T-helper 1 cell (primary cell): ENCODE measurements at places on chromosomes 7 and 10.

DNA sequence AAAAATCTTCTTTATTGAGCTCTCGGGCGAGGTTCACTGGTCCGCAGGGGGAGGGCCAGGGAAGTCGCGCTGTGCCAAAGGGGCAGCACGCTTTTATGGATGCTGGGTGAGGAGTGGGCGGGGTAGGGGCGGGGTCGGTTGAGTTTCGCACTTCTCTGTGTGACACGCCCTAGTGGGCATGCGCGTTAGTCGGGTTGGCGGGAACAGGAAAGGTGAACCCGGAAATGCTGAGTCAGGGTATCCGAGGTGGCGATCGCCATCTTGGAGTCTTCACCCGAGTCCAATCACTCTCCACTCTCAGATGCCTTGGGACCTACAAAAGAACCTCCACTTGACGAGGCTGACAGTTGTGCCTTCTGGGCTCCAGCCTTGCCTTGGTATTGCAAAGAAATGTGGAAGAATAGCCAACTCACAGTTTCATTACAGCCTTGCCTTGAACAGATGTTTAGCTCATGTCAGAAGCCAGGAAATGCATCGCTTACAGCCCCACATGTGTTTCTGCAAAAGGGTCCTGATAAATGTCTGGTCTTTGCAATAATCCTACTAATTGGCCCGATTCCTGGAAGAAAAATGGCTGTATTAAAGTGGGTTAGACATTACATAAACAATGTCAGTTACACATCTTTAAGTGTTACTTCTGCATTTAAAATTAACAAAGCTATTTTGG, 64.1 kb downstream of the AHR start:
- no peak for DNase-seq

- no peak for DNase-seq
Observed at GRCh38 chr7:33872870-33873269, 32.5 kb upstream of the BMPER start.

GRCh38 chr10:91517394-91517793, 107.2 kb downstream of the HECTD2 start:
- no peak for DNase-seq

DNA sequence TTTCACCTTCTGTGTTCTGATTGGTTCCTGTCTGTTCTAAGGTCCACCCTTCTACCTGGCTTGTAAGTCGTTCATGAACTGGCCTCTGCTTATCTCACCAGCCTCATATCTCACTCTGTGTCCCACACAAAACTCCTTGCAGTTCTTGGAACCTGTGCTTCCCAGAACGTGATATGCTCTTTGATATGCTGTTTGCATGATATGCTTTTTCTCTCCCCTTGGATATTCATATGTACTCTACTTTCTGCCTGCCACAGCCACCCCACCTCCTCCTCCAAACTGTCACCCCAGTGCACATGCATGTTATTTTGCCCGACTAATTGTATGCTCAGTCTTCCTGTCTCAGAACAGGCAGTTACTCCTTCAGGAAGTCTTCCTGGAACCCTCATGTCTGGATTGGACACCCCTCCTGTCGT, 1.9 kb upstream of the ITPRIP start:
- no peak for DNase-seq

GRCh38 chr10:11813177-11813576, 10.0 kb upstream of the PROSER2 start:
- DNase-seq, result no peak

GRCh38 chr10:75765789-75766096, 334.3 kb downstream of the LRMDA start:
- no peak for DNase-seq

DNA sequence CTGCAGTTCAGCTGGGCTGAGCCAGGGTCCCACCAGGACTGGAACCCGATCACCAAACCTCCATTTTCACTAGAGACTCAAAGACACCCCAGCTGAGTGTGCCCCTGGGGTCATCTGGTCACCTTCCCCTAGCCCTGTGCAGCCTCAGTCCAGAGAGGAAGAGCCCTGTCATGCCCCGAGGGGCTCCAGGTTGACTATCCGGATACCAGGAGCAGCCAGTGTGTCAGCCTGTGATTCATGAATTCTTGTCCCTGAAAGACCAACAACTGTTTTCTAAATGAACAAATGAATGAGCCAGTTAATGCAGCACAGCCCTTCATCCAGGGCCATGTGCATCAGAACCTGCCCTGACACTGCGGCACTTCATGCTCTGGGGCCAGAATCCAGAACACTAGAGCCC, 201.9 kb upstream of the TCERG1L start:
- no peak for DNase-seq

DNA sequence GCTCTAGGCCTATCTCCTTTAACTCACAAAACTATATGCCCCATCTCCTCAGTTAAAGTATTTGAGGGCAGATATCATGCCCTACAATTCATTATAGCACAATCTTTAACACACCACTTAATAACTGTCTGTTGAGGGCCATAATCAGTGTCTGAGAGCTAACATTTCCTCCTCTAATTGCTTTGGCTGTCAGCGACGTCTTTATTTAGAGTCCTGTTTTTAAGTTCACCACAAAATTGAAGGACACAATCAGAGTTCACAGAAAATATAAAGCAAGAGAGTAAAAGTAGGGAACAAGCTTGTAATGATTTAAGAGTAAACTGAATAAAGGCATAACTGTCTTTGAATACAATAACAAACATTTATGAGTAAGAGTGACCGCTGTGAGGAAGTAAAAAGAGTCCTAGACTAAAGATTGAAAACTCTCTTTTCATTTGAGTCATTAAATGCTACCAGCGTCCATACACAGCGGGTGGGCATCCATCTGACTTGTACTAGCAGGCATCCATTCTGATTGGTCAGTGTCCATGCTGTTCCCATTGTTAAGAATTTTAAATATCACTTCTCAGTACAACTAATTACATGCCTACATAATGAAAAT, 38.4 kb upstream of the ABCB4 start:
- DNase-seq, result no peak

- DNase-seq, result no peak
Observed at GRCh38 chr7:20327055-20327454, 3.6 kb upstream of the ITGB8 start.

- no peak for DNase-seq
Observed at GRCh38 chr10:114266521-114266920, 27.5 kb downstream of the VWA2 start.

DNA sequence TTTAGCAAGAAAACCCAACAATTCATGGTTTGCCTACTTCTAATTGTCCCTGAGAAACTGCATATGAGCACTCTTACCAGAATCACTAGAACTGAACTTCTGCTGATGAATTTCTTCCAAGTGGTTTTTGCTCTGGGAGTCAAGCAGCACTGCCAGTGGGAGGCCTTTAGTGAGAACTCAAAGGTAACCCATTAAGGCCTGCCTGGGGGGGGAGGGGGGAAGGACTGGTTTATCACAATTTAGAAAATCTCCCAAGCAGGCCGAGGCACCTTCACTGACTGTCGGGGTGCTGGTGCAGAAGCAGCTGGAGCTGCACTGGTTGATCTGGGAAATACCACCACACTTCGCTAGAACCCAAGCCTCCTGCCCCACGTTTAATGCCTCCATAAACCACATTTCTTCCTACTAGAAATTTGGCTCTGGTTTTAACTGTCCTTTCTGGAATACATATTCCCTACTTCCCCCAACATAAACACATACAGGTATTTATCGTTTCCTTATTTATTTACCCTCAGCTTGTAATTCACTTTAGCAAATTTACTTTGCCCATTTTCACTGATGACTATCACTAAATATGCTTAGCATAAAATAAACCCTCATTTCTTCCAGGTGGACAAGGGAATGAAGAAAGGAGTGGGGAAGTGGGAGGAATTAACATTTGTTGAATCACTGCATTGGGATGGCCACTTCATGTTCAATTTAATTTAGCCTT, 14.2 kb downstream of the ANK3 start:
- no peak for DNase-seq

GRCh38 chr10:72011016-72011415, 46.8 kb downstream of the CHST3 start:
- DNase-seq, result no peak

- no peak for DNase-seq
Observed at GRCh38 chr7:1611708-1612241, 41.9 kb upstream of the PSMG3 start.

GRCh38 chr7:11170175-11170574, 196.5 kb downstream of the PHF14 start:
- DNase-seq, result no peak

- no peak for DNase-seq
Observed at GRCh38 chr7:15543256-15543655, 18.6 kb downstream of the AGMO start.

GRCh38 chr7:24440892-24441291, 132.4 kb upstream of the PALS2 start:
- no peak for DNase-seq

GRCh38 chr10:3813986-3814837, 29.2 kb upstream of the KLF6 start:
- no peak for DNase-seq

DNA sequence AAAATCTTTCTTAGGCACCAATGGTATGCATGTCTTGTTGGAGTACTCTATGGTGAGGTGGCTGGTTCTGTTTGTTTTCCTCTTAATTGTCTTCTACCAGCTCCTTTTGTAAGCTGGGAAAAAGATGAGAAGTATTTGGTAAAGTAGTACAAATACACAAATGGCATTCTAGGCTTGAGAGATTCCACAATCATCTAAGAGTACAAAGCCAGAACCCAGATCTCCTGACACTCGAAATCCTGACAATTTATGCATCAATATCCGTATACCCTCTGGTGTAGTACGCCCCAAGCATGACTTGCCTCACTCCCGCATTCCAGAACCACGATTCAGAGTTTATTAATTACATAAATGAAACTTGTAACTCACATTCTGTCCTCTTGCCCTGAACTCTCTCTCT, 43.5 kb downstream of the CDCA7L start:
- DNase-seq, result no peak

- no peak for DNase-seq
Observed at GRCh38 chr7:40885503-40885902, 750.7 kb downstream of the SUGCT start.

DNA sequence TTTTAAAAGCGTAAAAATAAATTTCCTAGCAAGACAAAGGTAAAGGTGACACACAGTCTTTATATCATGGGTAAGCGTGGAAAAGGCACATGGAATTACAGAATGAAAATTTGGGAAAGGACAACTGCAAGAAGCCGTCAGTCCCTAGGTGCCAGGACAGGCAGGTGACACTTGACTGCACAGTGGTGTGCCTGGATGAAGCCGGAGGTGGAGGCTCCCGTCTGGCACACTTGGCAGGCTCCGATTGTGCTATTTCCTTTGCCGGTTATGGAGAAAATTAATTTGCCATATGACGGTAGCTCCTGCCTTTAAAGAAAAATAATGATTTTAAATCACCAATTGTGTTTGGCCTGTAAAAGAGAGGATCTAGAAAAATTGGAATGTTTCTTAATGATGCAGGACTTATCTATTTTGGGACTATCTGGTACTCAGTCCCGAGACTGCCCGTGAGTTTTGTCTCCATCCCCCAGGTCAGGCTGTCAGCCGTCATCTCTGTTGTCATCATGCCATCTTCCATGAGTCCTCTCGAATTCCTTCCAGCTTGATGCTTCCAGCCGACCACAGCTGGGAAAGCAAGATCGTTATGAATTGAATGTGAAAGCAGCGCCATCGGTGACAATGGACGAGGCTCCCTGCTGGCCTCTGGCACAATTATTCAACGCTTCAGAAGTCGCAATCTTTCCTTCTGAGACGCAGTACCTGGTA, 56.2 kb upstream of the MGMT start:
- no peak for DNase-seq

DNA sequence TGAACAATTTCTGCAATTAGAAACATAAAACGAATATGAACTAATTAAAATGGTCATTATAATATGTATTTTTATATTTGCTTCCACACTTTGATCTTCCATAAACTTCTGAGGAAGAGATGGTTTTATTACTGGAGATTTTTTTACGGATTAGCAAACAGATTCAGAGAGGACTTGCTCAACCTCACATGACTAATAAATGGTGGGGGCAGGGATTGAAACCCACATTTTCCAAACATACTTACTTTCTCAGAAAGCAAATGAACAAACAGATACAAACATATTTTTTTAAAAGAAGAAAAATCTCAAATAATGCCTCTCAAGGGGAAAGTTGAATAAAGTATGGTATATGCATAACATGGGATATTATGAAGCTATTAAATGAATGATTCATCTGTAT, 18.3 kb downstream of the ANKMY2 start:
- no peak for DNase-seq

GRCh38 chr7:105656922-105657521, 75.7 kb upstream of the EFCAB10 start:
- DNase-seq, result peak; percentile 60

GRCh38 chr7:100571829-100572116, 1.9 kb downstream of the SAP25 start:
- DNase-seq, result no peak

DNA sequence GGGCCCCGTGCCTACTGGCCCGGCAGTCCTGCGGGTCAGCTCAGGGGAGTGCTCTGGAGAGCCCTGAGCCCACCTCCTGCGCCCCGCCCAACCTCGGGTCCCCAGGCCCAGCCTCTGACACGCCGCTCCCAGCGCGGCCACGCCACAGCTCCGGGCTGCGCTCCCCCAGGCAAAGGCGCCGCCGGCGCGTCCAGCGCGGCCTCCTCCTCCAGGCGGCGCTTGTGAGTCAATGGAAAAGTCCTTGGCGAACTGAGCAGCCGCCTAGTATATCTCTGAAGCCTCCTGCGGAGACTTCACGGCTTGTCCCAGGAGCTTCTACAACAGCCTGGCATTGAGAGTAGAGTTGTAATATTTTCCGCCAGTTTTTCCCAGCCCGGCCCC, 29.5 kb upstream of the BMS1 start:
- DNase-seq, result peak; percentile 59

- no peak for DNase-seq
Observed at GRCh38 chr10:131429942-131430341, 118.4 kb upstream of the TCERG1L start.

GRCh38 chr7:88243345-88243909, 23.6 kb upstream of the SRI start:
- no peak for DNase-seq

DNA sequence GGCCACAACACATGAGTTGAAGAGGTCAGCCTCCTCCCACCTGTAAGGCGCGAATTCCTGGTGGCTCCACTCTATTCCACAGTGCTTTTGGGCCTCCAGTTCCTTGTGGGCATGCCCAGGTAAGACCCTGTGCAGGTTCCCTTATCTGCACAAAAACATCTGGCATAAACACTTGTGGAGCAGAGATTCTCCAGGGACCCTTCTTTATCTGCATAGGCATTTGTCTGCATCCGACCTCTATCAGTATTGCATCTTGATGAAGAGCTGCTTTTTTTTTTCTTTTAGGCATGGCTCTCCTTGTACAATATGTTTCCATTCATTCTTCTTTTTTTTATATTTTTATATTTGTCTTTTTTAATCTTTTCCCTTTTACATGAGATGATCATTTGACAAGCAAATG, 58.4 kb downstream of the ANKMY2 start:
- DNase-seq, result no peak
